EH (cell line): ENCODE measurements at places on chromosomes 5 and 9.
A peak's percentile ranks its signal among the peaks of the same experiment; 100 is the strongest.

GRCh38 chr9:133772581-133772980, 34.4 kb upstream of the SARDH start:
- no peak for DNase-seq

DNA sequence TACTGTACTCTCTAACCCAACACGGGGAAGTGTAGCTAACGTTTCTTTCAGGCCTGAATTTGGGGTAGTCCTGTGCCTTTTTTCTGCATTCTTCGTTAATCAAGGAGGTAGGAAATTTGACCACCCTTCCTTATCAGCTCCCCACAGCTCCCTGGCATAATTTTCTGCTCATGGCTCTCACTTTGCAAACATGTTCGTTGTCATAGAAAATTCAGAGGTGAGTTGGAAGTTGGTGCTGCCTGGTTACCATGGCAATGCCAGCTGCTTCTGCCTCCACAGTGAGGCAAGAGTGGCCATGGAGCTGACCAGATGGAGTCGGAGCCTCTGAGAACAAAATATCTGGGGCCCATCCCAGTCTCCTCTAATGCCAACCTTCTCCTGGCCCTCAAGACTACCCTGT, 116.6 kb upstream of the BOD1 start:
- no peak for DNase-seq

DNA sequence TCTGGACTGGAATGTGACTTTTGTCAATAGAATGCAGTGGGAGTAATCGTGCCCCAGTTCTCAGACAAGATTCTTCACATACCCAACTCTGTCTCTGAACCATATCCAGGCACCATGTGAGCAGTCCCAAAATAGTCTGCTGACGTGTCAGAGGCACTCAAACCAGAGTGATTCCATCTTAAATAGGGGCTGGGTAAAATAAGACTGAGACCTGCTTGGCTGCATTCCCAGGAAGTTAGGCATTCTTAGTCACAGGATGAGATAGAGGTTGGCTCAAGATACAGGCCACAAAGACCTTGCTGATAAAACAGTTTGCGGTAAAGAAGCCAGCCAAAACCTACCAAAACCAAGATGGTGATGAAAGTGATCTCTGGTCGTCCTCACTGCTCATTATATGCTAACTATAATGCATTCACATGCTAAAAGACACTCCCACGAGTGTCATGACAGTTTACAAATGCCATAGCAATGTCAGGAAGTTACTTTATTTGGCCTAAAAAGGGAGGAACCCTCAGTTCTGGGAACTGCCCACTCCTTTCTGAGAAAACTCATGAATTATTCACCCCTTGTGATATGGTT, 16.9 kb upstream of the PLCXD3 start:
- peak; percentile 99 for DNase-seq

DNA sequence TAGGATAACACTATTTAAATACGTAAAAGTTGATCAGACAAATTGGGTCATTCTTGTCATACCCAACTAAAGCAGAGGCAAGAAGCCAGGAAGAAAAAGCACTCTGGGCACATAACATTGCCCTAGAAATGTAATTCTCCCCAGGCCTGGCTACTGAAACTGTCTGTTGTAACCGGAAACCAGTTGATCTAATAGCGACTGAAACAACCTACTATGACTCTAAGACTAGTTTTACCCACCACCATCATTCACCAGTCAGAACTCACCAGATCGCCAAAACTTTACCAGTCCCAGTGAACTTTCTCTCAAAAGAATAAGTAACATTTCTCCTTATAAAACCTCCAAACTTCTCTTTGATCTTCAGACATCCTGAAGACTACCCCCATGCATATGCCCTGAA, 99.3 kb upstream of the WWC1 start:
- no peak for DNase-seq

- DNase-seq, result peak; percentile 50
Measured at GRCh38 chr9:93682155-93682968, 106.0 kb downstream of the PHF2 start.

DNA sequence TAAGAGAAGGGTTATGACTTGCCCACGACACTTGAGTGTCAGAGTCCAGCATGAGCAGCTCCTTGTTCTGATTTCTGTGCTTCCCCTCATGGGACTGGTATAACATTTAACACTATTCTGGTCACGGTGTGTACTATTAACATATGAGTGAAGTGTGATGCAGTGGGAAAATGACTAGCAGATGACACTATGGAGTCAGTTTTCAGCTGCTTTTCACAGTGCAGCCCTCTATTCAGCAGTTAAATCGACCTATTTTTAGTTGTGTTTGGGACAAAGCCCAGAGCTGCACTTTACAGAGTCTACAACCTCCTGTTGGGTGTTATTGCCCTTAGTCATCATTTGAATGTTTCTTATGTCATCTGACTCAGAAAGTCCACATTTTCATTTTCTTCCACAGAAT, 59.1 kb downstream of the CHSY3 start:
- peak; percentile 95 for DNase-seq

- DNase-seq, result no peak
Measured at GRCh38 chr5:143453720-143454119, 50.2 kb upstream of the NR3C1 start.

- peak; percentile 84 for DNase-seq
Measured at GRCh38 chr5:140298183-140298601, 4.7 kb downstream of the PFDN1 start.

DNA sequence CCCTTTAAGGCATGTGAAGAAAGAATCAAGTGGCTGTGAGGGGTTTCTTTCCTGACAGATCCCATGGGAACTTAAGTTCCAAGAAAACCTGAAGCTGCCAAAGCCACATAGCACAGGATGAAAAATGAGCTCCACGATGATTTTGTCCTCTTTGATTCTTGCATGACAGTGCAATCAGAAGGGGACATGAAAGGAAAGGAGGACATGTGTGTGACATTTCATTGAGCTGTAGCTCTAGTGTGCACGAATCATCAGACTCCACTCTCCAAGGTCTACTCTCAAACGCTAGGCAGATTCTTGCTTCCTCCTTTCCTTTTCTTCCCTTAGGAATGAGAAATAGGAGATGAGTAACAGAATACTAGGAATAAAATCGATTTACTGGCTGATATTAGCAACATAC, 142.0 kb downstream of the ZNF608 start:
- DNase-seq, result no peak

- no peak for DNase-seq
Measured at GRCh38 chr9:137876269-137876668, 1.3 kb upstream of the CACNA1B start.

GRCh38 chr9:95494022-95494415, 22.8 kb downstream of the PTCH1 start:
- DNase-seq, result no peak

DNA sequence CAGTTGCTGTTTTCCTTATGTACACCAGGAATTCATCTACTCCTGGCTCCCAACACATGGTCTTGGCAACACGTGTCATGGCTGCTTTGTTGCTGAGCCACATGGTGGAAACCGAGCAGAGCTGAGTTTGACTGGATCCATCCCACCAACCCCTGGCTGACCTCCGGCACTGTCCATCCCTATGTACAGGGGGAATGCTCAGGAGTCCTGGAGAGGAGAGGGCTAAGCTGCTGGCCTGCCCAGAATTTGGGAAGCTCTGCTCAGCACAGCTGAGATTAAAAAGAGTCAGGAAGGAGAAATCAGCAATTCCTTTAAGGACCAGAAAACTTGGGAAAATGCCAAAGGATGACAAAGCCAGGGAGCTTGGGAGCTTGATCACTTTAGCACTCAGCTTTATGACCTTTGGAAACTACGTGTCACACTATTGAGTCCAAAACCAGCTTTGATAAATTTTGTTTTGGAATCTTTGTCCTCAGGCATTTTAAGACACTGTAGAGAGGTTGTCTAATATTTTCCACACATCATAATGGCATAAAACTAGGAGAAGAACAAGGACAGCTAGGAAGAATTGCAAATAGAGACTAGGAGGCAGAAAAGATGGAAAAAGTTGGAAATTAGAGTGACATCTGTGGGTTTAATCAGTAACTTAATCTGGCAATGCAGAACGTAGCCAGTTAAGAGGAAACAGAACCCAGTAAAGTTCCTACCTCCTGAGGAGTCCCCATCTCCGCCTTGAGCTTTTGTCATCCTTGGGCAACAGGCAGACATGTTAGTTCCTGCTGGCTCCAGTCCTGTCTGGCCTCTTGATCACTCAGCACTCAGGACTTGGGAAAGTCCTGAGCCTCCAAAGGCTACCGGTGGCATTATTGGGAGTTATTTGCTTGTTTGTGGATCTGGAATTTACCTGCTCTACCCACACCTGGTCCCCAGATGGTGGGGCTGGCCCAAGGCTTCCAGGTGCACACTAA, 62.5 kb upstream of the PLPP1 start:
- peak; percentile 93 for DNase-seq

DNA sequence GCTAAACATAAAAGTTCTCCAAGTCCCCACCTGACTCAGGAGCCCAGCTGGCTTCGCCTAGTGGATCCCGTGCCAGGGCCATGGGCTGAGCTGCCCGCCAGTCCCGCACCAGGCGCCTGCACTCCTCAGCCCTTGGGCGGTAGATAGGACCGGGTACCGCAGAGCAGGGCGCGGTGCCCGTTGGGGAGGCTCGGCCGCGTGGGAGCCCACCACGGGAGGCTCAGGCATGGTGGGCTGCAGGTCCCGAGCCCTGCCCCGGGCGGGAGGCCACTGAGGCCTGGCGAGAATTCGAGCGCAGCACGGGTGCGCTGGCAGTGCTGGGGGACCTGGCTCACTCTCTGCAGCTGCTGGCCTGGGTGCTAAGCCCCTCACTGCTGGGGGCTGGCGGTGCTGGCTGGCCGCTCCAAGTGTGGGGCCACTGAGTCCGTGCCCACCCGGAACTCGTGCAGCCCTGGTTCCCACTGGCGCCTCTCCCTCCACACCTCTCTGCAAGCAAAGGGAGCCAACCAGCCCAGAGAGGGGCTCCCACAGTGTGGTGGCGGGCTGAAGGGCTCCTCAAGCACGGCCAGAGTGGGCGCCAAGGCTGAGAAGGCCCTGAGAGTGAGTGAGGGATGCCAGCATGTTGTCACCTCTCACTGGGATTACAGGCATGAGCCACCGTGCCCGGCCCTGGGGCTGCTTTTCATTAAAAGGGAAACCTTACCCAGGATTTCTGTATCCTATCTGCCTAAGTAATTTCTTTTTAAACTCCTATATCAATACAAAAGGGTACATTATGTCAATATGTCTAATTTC, 9.7 kb upstream of the SPZ1 start:
- DNase-seq, result no peak

DNA sequence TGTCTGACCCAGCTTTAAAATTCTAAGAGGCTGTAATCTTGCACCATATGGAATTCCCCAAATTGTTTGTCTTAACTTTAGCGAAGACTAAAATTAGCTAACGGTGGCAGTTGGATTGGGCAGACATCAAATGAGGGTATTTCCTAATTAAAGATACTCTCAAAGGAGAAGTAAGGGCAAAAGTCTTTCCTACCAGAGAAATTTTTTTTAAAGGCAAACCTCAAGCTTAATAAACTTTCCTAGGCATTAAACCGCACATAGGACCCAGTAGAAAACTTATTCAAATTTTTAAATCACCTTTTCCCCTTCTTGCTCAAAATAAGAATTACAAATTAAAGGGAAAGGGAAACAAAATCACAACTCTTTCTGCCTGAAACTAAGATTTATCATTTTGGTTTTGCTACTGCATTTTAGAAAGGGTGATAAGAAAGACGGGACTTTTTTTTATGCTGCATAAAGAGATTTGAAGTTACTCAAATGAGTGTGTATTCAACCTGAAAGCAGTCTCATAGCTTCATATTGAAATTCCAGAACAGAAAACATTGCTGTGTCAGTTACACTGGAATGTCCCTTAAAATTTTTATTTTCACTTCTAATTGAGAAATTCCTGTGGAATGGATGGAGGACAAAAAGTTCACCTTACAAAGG, 189.1 kb upstream of the PTGER4 start:
- peak; percentile 37 for DNase-seq

GRCh38 chr9:79565245-79565644, 6.5 kb upstream of the TLE4 start:
- DNase-seq, result no peak

DNA sequence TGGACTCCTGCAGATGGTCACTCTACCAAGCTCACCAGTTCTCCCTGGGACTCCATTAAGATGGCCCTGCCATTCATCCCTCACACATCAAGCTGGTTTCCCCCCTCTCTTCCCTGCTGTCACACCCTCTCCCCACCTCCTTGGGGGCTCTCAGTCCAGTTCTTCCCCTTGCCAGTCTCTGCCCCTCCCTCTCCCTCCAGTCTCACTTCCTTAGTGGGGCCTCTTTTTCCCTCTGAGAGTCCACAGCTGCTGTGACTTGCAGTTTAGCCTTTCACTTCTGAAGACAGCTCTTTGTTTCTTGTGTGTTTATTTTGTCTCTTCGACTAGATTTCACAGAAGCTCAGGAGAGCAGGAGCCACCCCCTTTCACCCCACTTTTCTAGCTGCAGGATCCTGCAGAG, 10.5 kb downstream of the DOCK2 start:
- no peak for DNase-seq
